NCI-H446 (cell line): ENCODE measurements at places on chromosomes 1 and 21.

- DNase-seq: no peak
These were observed 136.9 kb upstream of the SAMSN1 start for GRCh38 chr21:14683063-14683462.

DNA sequence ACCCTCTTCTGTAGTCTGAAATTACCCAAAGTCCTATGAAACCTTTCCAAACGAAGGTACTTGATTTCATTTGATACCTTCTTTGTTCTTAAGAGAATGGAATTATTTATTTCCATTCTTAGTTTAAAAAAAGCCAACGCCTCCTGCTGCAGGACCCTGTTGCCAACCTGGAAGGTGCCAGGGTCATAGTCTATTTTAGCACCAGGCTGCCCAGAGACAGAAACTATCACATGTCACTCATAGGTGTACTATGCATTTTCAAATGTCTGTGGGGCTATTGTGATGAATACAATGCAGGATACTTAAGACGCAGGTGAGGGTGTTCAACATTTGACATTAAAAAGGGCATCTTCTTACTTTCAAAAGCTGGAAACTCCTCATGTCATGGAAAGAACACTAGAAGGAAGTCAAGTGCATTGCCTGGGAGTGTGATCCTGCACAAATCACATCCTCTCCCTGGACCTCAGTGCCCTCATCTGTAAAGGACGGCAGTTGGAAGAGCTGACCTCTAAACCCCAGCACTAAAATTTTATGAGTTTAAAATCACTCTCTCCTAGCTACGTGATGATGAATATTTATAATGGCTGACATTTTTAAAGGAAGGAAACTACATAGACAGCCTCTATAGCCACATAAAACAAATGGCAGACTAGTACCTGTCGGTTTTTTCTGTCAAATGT lies 107.3 kb upstream of the SYT6 start:
- DNase-seq: no peak

DNA sequence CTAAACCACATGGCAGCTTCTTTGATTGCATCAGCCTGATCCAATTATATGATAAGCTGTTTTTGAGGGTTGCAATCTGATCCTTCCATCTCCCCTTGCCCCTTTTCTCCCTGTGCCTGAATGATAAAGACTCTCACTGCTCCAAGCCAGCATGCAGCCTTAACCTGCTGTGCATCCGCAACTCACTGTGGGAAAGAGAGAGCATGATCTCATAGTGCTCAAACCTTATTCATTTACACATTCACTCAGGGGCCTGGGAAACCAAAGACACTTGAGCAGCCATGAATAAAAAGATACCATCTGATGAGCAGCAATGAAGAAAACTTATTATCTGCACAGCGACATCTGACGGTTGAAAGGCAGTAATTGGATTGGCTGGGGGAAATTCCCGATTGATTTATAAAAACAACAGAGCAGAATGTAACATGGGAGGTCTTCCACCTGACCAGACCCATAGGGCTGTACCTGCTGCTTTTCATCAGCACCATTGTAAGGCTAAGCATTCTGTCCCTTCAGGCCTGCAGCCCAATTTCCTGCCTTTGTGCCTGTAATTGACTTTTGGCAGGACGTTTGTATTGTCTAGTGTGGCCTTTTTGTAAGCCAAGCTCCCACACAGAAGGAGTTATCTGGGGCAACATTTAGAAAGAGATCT lies 62.5 kb downstream of the KIAA0040 start:
- no peak for DNase-seq

DNA sequence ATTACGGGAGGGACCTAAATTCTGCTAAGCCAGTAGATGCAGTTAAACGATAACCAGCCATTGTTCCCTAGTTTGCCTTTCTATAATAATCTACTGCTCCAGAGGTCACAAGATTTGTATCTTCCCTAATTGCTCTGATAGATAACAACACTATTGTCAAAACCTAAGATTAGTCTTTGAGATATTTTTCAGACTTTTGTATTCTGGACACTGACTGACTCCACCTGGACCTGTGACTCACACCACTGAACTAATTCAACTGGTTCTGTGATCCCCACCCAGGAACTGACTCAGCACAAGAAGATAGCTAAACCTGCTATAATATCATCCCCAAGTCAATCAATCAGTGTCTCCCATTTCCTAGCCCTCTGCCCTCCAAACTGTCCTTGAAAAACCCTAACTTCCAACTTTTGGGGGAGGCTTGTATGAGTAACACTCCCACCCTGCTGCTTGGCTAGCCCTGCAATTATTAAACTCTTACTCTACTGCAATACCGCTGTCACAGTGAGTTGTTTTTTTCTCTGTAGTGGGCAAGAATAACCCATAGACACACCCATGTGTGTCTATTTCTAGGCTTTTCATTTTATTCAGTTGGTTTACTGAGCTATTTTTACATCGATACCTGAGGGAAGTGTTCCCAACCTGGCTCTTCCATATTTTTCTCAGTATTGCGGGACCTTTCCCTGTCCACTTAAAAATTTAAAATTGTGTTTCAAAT lies 11.2 kb downstream of the KIFAP3 start:
- no peak for DNase-seq

DNA sequence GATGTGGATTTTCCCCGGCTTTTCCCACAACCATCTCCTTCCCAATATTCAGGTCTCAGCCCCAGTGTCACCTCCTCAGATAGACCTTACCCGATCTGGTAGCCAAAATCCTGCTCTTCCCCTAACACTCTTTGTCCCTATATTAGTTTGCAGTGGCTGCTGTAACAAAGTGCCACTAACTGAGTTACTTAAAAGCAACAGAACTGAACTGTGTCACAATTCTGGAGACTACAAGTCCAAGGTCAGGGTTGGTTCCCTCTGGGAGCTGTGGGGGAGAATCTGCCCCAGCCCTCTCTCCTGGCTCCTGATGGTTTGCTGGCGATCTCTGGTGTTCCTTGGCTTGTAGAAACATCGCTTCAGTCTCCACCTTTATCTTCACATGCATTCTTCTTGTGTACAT lies 64.0 kb downstream of the NENF start:
- no peak for DNase-seq

DNA sequence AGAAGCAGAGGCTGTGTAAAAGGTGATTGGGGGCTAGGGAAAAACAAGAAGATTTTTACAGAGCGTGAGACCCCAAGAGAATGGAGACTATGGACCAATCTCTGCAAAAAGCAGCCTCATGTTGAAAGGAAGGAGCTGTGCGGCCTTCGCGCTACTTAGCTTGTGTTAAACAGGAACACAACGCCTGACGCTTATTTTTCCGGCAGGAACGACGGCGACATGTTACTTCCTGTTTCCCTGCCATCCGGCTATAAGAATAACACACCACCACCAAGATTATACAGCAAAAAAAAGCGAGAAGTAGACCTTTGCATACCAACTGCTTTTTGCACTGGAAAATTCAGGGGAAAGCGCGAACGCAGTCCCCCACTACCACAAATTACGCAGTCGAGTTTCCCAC lies 272.7 kb downstream of the FAM72C start:
- DNase-seq: no peak

- peak; percentile 33 for DNase-seq
These were observed 88.9 kb downstream of the CRB1 start for GRCh38 chr1:197356723-197357533.

- no peak for DNase-seq
These were observed at the start of gene CTNNBIP1 for GRCh38 chr1:9910076-9910422. Gene CTNNBIP1, minus strand, starts transcription at chr1:9910269. Its CDS starts 38,205 bp downstream, at chr1:9872064.
